ENCODE measurements at places on chromosomes 11 and 22.
A peak's percentile ranks its signal among the peaks of the same experiment; 100 is the strongest.

- peak; percentile 60 for DNase-seq
These were observed 143.2 kb downstream of the BBOX1 start for GRCh38 chr11:27183672-27184457.

DNA sequence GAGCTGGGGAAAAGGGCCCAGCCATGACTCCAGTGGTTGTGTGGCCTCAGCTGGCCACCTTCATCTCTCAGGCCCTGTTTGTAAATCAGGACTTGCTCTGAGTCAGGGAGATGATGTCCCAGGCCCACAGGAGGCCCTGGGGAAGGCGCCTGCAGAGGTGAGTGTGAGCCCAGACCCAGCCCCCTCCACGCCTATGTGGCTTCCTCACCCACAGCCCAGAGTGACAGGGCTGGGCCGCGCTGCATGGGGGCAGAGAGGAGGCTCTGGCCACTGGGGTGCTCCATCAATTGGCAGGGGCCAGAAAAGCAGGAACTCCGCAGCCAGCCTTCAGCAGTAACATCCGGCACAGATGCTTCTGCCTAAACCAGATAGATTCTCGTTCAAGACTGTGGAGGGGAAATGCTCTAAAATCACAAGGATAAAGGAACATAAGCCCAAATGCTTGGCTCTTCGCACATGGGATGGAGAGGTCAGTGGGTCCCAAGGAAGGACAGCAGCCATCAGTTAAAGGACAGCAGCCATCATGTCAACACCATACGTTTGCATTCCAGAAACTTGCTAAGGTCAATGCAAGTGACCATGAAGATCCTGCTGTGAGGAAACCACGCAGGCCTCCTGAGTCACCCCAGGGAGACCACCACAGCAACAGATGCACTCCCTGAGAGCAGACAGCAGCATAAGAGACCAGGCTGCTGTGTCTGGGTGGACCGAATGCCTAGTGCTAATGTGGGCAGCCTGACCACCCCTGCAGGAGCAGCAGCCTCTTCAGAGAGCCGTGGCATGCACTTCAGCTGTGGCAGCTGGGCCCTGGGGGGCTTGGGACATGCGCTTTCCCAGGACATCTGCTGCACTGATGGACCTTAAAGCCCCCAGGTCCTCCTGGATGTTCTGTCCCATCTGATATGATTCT, 28.3 kb downstream of the OSBPL5 start:
- no peak for DNase-seq

- DNase-seq: no peak
These were observed 1517.5 kb upstream of the TENM4 start for GRCh38 chr11:80958361-80958760.

DNA sequence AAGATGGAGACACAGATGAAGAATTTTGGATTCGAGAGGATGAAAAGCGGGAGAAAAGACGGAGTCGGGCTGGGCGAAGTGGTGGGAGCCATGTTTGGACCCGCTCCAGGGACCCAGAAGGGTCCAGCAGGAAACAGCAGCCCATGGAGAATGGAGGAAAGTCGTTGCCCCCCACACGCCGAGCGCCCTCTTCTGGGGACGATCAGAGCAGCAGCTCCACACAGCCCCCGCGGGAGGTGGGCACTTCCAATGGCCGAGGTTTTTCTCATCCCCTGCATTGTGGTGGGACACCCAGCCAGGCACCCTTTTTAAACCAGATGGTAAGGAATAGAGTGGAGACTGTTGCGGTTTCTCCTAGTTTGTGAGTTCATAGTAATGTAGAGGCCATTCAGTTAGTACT, 22.8 kb upstream of the SLC25A18 start:
- no peak for DNase-seq

- DNase-seq: no peak
These were observed 13.8 kb downstream of the SEC14L3 start for GRCh38 chr22:30457981-30458380.

DNA sequence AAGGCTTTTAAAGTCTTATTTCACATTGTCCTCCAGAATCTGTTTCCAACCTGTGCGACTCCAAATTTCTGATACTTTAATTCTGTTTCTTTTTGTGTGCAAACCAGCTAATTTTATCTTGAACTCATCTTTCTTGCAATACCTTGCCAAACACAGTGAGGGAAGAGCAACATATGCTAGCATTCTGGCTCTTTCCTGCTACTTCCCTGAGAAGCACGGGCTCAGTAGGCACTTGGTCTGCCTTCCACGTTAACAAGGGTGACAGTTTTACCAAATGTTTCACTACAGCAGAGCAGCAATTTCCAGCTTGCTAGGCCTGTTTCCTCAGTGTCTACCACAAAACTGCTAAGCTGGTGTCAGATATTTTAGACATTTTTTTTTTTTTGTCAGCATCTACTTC, 405.8 kb downstream of the NTM start:
- no peak for DNase-seq

GRCh38 chr11:84824624-84825023, 802.5 kb downstream of the DLG2 start:
- DNase-seq: no peak

- DNase-seq: no peak
These were observed 47.4 kb downstream of the RPS6KA4 start for GRCh38 chr11:64406221-64406946.

DNA sequence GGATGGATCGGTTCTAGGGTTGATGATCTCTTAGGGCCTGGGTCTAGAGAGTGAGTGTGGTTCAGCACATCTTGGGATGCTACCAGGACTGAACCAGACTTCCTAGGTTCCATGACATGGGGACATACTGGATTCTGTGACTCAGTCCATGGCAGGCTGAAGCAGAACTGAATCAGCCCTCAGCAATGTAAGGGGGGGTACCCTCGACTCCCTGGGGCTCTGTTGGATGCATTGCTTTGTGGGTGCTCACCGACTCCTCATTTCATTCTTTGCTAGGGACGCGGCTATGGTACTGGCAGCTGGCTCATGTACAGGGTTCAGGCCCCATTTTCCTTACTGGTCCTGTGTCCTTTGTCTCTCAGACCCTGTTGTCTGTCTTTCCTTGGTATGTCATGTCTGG, 733 bp upstream of the GRAMD1B start:
- DNase-seq: no peak

- no peak for DNase-seq
These were observed 19.6 kb downstream of the PPFIBP2 start for GRCh38 chr11:7533199-7534041.

DNA sequence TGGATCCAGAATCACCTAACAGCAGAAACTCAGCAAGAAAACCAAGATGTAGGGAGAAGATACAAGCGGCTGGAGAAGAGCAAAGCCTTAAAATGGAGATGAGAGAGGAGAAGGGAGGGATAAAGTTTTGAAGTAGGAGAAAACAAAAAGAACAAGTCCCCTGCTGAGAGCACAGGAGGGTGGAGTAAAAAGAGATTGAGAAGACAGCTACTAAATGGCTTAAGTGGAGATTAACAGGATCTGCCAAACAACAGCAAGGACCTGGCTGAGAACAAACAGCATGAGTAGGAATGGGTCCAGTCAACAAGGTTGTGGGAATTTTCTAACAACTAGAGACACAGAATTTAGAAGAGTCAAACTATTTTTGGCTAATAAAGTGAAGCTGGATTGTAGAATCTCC, 18.1 kb downstream of the BTG4 start:
- DNase-seq: no peak

DNA sequence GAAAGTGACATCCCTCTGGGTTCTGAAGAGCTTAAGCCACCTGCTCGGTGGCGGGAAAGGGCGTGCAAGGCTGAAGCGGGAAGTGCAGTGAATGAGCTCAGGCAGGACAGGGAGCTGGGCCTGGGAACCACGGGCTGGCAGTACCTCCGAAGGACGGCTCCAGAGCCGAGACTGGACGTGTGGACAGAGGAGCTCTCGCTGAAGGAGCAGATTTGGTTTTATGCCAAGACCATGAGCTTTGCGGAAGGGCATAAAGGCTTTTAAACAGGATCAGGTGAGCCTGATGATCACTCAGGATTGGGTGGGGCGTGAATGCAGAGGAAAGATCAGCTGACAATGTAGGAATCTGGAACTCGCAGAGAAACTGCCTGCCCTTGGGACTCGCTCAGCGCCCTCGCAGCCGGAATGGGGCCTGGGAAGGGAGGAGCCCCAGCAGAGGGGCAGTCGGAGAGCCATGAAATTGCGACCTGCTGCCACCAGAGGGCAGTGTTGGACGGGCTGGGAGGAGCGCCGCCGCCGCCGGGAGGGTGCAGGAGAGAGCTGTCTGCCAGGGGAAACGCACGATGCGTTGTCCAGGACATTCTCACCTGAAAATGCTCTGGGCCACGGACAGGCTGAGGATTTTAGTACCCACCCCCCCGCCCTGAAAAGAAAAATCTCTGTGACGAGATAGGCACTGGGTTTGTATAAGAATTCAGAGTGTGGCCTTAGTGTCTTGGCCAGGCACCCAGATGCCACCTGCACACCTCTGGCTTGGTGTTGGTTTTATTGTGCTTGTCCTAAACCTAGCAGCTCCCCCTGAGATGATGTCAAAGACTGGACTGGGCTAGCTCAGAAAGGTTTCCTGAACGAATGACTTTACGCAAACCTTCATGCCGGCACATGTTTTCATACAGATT, 324.4 kb downstream of the NTM start:
- DNase-seq: peak; percentile 79

GRCh38 chr11:124865181-124865901, at the start of gene ROBO3:
Gene ROBO3 (plus strand): TSS chr11:124865432. CDS start chr11:124865578, 146 bp downstream.
- no peak for DNase-seq
